Activated CD4-positive, alpha-beta T cell treated with anti-CD3 and anti-CD28 coated beads, Interleukin-2, amount 10 ng/mL, durations not matched to agents 7 days and 5 days (primary cell): ENCODE measurements at places on chromosomes 6 and 20. TPM values are rescaled to one million over a fixed set of nuclear protein-coding genes. Genes with fewer than 3 reads are reported as not detected.

GRCh38 chr6:44742201-44742600 is 354.7 kb downstream of the CDC5L start:
- no peaks in the 10 kb centered on the region for H3K4me1 ChIP-seq
- H3K4me3 ChIP-seq, result no peak overlapping the region
- H3K27me3 ChIP-seq, result peaks cover 2% of the 10 kb centered on the region

GRCh38 chr20:46100988-46101387 is 11.2 kb upstream of the NCOA5 start:
- DNase-seq, result no peak
- no peak overlapping the region for H3K27ac ChIP-seq
- H3K27me3 ChIP-seq, result peaks cover 52% of the 10 kb centered on the region

GRCh38 chr20:8589956-8590355 is 457.9 kb downstream of the PLCB1 start:
- H3K4me1 ChIP-seq, result no peaks in the 10 kb centered on the region
- no peak overlapping the region for H3K4me3 ChIP-seq
- H3K27ac ChIP-seq, result no peak overlapping the region
- no peaks in the 10 kb centered on the region for H3K27me3 ChIP-seq
- no peak for DNase-seq

- no peak overlapping the region for H3K4me3 ChIP-seq
- no peaks in the 10 kb centered on the region for H3K27me3 ChIP-seq
- peaks cover 42% of the 10 kb centered on the region for H3K4me1 ChIP-seq
- no peak for DNase-seq
- H3K27ac ChIP-seq, result no peak overlapping the region
These were observed 120.9 kb upstream of the SUPT3H start for GRCh38 chr6:45498591-45498990.

GRCh38 chr6:124719913-124720312 is 242.3 kb upstream of the RNF217 start:
- no peaks in the 10 kb centered on the region for H3K36me3 ChIP-seq
- no peak overlapping the region for H3K4me3 ChIP-seq
- no peaks in the 10 kb centered on the region for H3K27me3 ChIP-seq
- no peaks in the 10 kb centered on the region for H3K4me1 ChIP-seq
- no peak for DNase-seq

- H3K27me3 ChIP-seq, result no peaks in the 10 kb centered on the region
- DNase-seq, result no peak
- H3K27ac ChIP-seq, result no peak overlapping the region
- peaks cover 7% of the 10 kb centered on the region for H3K36me3 ChIP-seq
These were observed 94.1 kb downstream of the MAN1A1 start for GRCh38 chr6:119255492-119255891.

GRCh38 chr6:79240509-79240908 is 6.0 kb upstream of the HMGN3 start:
- no peaks in the 10 kb centered on the region for H3K27me3 ChIP-seq
- H3K27ac ChIP-seq, result no peak overlapping the region
- peaks cover 23% of the 10 kb centered on the region for H3K4me1 ChIP-seq

- H3K27ac ChIP-seq, result no peak overlapping the region
- H3K4me3 ChIP-seq, result no peak overlapping the region
- no peak for DNase-seq
- H3K27me3 ChIP-seq, result peaks cover 3% of the 10 kb centered on the region
- peaks cover 16% of the 10 kb centered on the region for H3K4me1 ChIP-seq
These were observed 10.1 kb downstream of the UTRN start for GRCh38 chr6:144295211-144295610.

DNA sequence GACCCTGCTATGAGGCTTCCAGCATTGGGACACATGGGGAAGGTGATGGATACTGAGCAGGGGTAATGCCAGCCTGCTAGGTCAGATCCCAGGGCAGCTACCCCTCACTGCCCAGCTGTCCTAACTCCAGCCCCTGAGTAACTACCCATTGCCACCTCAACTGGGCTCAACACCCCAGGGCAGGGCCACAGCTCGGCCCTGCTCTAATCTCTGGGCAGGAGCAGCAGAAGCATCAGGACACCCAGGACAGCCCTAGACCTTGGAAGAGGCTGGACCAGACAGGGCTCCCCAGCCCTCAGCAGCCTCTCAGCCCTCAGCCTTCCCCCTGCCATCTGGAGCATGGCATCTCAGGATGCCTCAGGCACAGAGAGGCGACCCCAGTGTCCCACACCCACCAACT is 67.4 kb upstream of the TOP1 start:
- no peak overlapping the region for H3K27ac ChIP-seq
- peaks cover 14% of the 10 kb centered on the region for H3K27me3 ChIP-seq
- H3K36me3 ChIP-seq, result no peaks in the 10 kb centered on the region
- no peak for DNase-seq
- H3K4me1 ChIP-seq, result peaks cover 16% of the 10 kb centered on the region

- no peaks in the 10 kb centered on the region for H3K36me3 ChIP-seq
- H3K27me3 ChIP-seq, result no peaks in the 10 kb centered on the region
- no peak overlapping the region for H3K4me3 ChIP-seq
These were observed 5.4 kb downstream of the NOX3 start for GRCh38 chr6:155450240-155450581.

DNA sequence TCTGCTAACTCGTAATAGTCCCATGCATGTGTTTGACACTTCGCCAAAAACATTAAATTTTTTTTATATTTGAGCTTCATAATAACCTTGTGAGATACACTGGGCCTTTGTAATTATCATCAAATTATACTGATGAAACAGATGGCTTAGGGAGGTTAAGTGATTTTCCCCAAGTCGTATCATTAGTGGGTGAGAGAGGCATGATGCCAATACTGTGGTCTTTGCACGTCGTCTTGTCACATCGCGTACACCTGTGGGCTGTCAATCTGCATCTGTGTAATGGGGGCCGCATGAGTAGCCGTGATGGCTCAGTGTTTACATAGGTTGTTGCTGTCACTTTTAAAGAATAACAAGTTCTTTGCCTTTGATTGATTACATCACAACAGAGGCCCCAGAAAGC is 1.7 kb downstream of the PRL start:
- H3K4me1 ChIP-seq, result no peaks in the 10 kb centered on the region
- no peak overlapping the region for H3K27ac ChIP-seq
- no peak overlapping the region for H3K4me3 ChIP-seq
- DNase-seq, result no peak

SUMO4 gene
- 7.9 TPM for total RNA-seq

C4A gene
- total RNA-seq, result 4.2 TPM

TPX2 gene
- 193 TPM for total RNA-seq

TRIM31 gene
- not detected for total RNA-seq

DSE gene
- 3.6 TPM for total RNA-seq

BEND6 gene
- not detected for total RNA-seq

SPEF1 gene
- total RNA-seq, result 0.21 TPM
